ENCODE measurements at places on chromosomes 6 and 20.

- DNase-seq: no peak
Measured at GRCh38 chr6:121539439-121539838, 104.0 kb downstream of the GJA1 start.

- DNase-seq: no peak
Measured at GRCh38 chr20:30487947-30488926, 769.2 kb upstream of the DEFB115 start.

- DNase-seq: no peak
Measured at GRCh38 chr6:118791499-118791898, 102.5 kb upstream of the ASF1A start.

GRCh38 chr6:43820486-43820885 is 50.5 kb downstream of the VEGFA start:
- DNase-seq: no peak

DNA sequence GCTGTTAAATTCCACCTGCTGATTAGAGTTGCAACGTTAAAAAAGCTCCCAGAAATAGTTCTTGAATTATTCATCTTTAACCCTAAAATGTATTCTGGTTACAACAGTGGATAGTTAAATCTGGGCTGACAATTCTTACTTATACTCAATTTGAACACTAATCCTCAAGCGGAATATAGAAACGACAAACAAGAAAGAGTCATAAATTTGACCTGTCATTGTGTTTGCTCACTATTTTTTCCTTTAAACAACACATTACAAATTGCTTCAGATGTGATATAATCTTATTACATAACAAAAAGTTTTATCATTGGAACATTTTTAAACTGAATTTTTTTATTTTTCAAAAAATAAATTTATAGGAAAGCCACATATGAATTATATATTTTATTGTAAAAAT is 104.5 kb upstream of the RNF217 start:
- DNase-seq: no peak

- DNase-seq: no peak
Measured at GRCh38 chr20:24965065-24965919, 16.2 kb downstream of the CST7 start.

DNA sequence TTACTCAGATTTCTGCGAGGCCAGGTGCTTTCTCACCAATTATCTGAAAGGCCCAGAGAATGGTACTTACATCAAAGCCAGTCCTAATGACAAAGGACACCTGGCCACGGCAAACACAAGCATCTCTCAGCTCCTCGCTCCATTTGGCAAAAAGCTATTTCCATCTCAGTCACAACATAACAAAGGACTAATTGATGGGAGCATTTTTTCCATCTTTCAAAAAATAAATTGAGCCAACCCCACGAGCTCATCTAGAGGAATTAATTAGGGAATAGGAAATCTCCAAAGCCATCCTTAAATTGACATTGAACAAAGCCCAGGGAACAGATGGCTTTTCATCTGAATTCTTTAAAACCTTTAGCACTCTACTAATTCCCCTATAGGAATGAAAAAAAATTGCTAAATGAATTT is 236.7 kb downstream of the HAO1 start:
- no peak for DNase-seq

DNA sequence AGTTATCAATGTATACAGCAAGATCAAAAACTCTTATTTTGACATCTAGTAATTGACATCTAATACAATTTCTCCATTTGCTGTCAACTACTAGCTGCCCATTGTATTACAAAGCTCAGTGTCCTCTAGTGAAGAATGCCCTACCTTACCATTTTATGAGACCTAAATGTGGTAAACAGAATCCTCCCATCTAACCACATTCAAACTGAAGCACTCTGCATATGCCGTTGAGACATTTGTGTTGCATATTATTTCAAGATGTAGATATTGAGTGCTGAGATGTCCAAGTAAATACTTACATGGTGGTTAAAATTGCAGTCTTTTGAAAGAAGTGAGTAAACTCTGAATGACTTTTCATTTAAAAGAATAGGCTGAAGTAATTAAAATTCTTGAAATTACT is 597 bp upstream of the GLYATL3 start:
- no peak for DNase-seq

GRCh38 chr20:35318502-35319157 is 26.4 kb upstream of the FAM83C start:
- no peak for DNase-seq

GRCh38 chr6:159739341-159739740 is 12.0 kb downstream of the WTAP start:
- no peak for DNase-seq

- DNase-seq: no peak
Measured at GRCh38 chr6:50853939-50854338, 35.3 kb downstream of the TFAP2B start.

DNA sequence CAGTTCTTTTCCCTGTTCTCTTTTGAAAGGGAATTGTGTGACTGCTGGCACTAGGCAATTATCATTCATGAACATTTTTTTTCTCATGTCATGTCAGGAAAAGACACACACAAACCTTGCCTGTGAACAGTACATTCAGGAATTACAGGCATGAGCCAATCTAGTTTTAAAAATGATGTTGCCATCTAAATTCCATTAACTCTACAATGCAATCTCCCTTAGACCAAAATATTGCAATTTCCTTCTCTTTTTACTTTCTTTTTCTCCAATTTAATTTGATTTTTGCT is 127.5 kb upstream of the STMND1 start:
- no peak for DNase-seq

DNA sequence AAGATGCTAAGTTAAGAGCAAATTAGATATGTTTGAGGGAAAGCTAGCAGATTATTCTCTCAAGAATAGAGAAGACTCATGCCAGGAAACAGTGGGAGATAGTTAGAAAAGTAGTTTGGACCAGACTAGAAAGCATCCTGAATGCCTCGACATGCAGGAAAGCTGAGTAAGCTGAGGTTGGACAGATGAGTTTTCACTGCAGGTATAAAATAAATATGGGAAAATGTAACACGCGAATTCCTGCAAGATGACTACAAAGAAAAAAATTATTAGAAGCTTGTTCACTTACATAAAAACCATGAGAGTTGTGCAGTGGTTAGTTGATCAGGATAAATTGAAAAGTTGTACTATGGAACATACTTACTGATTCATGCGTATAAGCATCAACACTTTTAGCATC is 484.2 kb upstream of the MANEA start:
- no peak for DNase-seq

DNA sequence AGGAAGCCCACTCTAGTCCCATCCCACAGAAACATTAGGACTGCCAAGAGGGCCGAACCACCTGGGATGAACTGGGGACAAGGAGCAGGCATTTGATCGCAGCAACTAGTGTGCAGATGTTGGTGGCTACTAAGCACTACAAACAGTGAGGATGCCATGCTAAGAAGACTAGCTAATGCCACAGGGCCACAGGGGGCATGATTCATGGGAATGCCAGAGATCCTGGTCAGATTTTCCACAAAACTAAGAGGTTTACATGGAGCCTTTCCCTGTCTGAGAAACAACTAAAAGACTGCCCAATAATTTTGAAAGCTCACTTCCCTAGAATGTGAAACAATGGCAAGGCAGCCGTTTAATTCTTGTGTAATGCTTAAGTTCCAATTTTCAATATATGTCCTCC is 375.9 kb upstream of the PTCHD4 start:
- no peak for DNase-seq

DNA sequence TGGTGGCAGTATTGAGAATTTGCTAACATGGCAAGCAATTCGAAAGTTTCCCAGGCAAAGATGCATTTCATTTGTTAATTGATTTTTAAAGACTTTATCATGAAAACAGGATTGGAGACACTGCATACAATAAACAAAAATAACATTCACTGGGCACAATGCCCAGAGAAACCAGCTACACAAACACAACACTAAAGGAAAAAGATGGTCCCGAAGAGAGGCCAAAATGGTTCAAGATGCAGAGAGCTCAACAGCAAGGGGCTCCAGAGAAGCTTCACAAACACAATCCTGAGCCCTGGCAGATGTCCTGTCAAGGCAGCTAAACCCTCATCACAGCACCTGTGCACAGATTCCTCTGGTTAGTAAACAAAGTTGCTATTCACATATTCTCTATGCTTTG is 79.3 kb downstream of the INSM1 start:
- DNase-seq: no peak

DNA sequence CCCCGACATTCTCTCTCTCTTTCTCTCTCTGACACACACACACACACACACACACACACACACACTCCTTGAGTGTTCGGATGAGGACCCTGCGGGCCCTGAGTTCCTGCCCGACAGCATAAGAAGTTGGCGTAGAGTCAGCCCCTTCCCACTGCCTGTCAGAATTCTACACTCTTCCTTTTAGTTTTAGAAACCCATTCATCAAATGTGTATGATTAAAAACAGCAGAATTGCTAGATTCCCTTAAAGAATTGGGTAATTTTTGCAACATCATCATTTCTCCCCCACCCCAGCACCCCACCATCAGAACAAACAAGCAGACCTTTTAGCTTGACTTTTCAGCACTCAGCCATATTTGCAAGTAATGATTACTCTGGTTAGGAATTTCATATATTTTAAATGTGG is 322.8 kb downstream of the FARS2 start:
- no peak for DNase-seq

GRCh38 chr6:56807989-56808337 is 146.9 kb upstream of the BEND6 start:
- no peak for DNase-seq

- no peak for DNase-seq
Measured at GRCh38 chr20:32896521-32897280, 38.0 kb downstream of the EFCAB8 start.

- DNase-seq: no peak
Measured at GRCh38 chr6:163913045-163913444, 498.5 kb downstream of the QKI start.

DNA sequence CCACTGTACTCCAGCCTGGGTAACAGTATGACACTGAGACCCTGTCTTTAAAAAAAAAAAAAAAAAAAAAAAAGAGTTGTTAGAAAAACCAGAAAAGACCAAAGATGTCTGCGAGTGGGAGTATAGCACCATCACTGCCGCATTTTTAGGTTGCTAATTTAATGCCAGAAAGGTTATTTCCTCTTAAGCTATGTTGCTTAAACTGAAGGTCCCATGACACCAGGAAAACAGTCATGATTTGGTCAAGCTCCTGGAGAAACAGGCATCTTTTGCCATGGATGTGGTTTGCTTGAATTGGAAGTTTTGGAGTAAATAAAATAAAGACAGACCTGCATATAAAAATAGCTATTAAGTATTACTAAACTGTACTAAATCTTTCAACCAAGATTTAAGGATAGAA is 68.3 kb upstream of the TNFRSF21 start:
- no peak for DNase-seq

DNA sequence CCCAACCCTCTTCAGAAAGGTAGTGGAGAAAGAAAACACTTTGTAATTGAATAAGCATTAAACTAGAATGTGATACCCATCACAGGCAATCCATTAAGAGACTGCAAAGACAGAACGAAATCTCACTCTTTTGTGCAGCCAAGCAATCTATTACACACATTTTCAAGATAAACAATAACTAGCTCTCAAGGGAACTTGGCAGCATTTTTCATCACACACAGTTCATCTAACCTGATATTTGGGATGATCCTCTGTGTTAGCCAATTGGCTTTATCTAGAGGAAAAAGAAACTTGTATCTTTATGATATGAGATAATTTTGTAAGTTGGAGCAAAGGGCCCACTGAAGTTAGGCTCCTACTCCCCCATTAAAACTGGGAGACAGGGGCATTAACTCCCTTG is 1.5 kb upstream of the GZF1 start:
- DNase-seq: no peak
